ENCODE measurements at places on chromosomes 11 and 22.

- no peak for DNase-seq
These were observed 16.5 kb upstream of the NUCB2 start for GRCh38 chr11:17260020-17260419.

DNA sequence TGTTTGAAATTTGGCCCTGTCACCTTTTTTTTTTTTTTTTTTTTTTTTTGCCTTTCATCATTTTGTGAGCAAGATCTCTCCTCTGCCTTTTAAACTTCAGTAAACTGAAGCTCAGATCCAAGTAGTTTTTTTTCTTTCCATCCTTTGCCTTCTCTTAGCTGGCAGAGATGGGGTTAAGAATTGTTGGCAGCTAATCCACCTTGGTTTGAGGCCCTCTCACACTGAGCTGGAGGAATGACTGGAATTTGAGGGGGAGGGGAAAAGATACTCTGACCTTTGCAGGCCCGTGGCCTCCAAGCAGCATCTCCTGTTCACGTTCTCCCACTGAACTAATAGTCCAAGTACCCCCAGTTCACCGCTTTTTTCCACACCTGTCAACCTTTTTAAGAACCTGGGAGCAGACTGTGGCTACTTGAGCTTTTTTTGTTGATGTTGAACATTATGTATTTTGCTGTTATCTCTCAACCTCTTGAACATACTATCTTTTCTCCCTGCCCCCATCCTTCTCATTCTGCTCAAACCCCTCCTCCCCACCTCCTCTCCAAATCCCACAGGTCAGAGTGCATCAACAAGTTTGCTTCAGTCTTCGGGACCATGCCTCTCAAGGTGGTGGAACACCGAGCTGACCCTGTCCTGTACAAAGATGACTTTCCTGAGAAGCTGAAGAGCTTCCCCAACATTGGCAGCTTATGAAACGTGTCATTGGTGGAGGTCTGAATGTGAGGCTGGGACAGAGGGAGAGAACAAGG, 66.2 kb downstream of the ALX4 start:
- no peak for DNase-seq

DNA sequence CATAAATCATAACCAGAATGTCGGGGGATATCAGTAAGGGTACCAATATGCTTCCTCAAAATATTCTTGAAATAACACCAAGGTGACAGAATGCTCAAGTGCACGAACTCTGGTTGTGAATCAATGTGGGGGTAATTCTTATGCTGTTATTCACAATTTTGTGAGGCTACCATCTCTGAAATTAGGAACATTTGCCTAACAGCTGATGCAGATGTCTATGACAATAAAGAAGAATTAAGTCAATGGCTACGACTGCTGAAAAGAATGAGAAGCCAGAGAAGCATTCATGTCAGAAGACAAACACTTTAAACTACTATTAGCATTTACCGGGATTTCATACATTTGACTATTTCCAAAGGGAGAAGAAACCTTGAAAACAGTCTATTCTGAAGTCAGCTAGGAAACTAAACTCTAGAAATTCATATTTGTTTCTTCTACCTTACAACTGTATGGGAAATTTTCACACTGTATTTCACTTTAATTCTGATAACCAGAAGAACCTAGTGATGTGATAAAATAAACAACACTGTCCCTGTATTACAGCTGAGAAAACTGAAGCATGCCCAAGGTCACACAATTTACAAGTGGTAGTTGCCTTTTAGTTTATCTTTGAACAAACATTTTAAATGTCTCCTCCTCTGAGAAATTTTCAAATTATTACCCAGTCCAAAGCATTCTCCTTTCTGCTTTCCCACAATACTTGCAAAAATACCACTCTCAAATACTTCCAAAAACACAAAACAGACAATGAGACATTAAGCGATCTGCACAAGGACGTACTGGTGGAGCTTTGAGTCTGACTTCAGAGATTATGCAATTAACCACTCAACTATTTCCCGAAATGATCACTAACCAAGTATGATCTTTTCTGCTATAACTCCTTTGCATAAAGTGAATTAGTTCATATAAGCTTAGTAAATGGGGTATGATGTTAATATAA, 18.0 kb upstream of the ARHGAP32 start:
- no peak for DNase-seq

DNA sequence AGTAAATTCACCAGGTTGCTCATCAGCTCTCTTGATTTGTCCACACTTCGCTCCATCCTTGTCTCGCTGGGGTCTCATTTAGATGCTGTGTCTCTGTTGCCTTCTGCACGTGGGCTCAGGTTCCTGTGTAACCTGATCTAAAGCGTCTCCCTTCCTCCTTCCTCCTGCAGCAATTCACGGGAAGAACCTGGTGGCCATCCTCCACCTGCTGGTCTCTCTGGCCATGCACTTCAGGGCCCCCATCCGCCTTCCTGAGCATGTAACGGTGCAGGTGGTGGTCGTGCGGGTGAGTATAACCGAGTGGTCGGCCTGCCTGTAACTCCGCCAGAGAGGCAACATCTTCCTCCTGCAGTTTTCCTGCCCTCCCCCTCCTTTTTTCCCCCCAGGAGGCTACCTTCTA, 48.0 kb upstream of the PARVG start:
- DNase-seq = no peak

GRCh38 chr11:66979336-66979980, 4.4 kb downstream of the C11orf86 start:
- DNase-seq = no peak

DNA sequence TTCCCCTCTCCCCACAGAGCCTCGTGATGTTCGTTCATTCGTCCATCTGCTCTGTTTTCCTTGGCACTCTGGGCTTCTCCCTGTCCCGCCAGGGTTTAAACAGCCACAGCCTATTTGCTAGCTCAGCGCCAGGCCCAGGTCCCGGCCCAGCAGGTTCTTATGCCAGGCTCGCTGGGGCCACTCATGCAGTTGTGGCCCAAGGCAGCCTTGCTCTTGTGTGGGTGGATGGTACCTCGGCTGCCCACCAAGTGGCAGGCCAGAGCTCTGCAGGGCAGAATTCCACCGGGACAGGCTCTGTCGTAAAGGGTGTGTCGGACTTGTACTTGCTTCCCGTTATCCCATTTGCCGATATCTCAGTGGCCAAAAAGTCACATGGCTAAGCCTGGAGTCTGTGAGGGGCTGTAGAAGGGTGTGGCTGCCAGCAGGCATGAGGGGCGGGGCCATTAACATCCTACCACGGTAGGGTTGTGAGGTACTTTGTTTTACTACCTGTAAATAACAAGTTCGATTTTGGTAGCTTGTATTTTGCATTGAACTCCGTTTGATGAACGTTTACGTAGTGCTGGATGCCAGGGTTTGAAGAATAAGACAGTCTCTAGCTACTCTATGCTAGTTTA, 7.9 kb downstream of the FAM118A start:
- peak; percentile 37 for DNase-seq

DNA sequence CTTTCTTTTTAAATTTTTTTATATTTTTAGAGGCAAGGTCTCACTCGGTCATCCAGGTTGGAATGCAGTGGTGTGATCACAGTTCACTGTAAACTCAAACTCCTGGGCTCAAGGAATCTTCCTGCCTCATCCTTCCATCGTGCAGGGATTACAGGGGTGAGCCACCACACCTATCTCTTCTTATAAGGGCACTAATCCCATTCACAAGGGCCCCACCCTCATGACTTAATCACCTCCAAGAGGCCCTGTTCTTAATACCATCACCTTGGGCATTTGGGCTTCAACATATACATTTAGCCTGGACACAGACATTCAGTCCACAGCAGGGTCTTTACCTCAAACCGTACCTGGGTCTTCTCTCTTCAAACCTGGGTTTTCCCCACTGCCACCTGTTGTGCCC, 4.5 kb upstream of the GTSE1 start:
- no peak for DNase-seq

GRCh38 chr11:119749006-119749565, 20.1 kb upstream of the NECTIN1 start:
- no peak for DNase-seq

- DNase-seq = no peak
These were observed 7.4 kb upstream of the HEPACAM start for GRCh38 chr11:124943254-124943616.

- no peak for DNase-seq
These were observed 100.4 kb upstream of the DDI1 start for GRCh38 chr11:103936059-103936458.

DNA sequence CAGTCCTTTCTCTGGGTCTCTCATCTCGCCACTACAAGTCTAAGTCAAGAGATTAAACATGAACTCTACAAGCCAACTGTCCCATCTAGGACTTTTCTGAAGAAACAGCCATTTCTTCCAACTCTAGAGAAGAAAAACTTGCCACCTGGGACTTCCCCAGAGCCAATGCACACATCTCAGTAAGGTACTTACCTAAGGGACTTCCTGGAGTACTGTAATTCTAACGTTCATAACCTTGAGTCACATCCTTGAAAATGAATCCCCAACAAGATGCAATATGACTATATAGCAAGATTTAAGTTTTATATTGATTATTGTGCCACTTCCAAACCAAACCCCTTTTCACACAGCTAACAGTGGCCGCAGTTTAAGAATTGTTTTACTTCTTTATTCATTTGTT, 11.9 kb upstream of the ISX start:
- DNase-seq = peak; percentile 13

- DNase-seq = peak; percentile 70
These were observed 712 bp downstream of the CERK start for GRCh38 chr22:46737105-46737975.

GRCh38 chr11:126334659-126335462, 20.6 kb upstream of the ST3GAL4 start:
- DNase-seq = no peak

- DNase-seq = no peak
These were observed 19.6 kb upstream of the TBCEL start for GRCh38 chr11:121004206-121004840.

- DNase-seq = no peak
These were observed 405.7 kb downstream of the AASDHPPT start for GRCh38 chr11:106482917-106483785.

DNA sequence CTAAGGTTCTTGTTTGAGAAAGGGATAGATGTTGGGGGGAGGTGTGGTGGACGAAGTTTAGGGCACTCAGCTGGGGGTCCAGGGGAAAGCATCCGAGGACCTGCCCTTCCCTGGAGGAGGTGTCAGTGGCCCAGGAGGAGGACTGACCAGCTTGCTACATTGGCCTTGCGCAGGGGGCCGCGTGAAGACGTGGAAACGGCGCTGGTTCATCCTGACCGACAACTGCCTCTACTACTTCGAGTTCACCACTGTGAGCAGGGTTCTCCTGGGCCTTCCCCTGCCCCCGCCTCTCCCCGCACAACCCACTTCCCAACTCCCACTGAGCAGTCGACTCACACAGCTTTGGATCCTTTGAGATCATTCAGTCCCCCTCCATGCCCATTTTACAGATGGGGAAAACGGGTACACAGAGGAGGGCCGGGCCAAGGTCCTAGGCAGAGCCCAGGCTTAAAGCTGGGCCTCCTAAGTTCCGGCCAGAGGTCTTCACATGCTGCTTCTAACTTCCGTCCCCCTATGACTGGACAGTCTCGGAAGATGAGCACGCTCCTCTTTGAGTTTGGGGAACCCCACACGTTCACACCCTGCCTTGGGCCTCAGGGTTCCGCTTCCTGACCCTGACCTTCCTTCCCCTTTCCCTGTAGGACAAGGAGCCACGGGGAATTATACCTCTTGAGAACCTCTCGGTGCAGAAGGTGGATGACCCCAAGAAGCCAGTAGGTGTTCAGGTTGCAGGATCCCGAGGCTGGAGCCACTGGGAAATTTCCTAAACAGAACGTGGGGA, 28.7 kb downstream of the CYTH4 start:
- no peak for DNase-seq

GRCh38 chr11:597166-597725, 18.5 kb downstream of the IRF7 start:
- no peak for DNase-seq

DNA sequence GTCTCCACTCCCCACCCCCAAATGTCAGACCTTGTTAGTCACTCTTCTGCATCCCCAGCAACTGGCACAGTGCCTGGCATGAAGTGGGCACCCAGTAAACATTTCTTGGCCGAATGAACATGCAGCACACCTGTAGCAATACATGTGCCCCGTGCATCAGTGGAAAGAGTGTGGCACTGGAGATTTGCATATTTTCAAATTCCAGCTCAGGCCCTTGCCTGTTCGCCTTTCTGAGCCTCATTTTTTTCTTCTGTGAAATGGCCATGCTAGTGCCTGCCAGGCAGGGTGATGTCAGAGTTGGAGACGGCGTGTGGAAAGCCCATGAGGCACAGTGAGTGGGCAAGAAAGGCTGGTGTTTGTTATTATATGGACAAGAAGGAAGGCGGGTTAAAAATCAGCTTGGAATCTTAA, 38.7 kb downstream of the CD82 start:
- no peak for DNase-seq

- no peak for DNase-seq
These were observed 48.9 kb downstream of the PHF21A start for GRCh38 chr11:46072172-46072964.

GRCh38 chr11:132838627-132839026, 693.7 kb downstream of the OPCML start:
- DNase-seq = no peak

DNA sequence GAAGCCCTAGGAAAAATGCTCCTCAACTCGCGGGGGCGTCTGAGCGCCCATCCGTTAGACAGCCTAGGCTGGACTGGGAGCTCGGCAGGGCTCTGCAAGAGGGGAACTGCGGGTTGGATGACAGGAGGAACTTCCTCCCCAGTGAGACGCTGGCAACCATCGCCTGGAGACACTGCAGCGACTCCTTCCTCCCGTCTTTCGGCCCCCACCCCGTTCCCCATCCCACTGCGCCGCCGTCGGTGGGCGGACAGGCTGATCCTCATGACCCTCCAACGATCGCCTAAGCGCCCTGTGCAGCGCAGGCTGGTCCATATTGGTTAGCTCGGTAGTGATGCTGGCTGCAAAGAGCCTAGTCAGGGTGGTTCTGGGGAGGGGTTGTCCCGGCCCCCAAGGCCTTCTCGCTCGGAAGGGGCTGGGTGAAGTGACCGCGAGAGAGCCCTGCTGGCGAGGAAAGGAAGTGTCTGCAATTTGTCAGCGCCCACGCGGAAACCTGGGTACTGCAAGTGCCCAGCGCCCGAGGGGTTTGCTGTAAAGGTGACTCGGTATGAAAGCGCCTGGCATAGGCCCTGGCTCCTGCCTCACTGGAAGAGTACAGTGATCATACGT, 638 bp downstream of the NRGN start:
- peak; percentile 82 for DNase-seq

DNA sequence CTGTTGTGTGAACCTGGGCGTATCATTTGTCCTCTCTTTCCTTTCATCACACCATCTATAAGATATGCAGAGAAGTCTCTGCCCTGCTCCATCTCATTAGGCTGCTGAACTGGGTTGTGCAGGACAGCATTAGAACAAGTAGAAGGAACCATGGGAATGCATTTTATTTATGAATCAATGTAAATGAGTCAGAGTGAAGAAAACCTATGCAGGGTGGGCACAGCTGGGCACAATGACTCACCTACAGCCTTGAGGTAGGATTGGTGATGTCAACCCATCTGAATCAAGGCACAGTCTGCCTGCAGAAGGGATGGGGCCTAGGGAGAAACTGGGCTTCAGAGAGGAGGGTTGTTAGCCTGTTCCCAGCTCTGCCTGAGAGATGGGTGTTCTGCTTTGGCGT, 123.4 kb downstream of the CSNK2A3 start:
- DNase-seq = peak; percentile 17

GRCh38 chr11:106989078-106989455, 29.2 kb downstream of the GUCY1A2 start:
- no peak for DNase-seq

- DNase-seq = no peak
These were observed 28.9 kb downstream of the CUL5 start for GRCh38 chr11:108037636-108038035.
